ENCODE measurements at places on chromosomes 11 and 22. TPM values are rescaled to one million over a fixed set of nuclear protein-coding genes. Genes with fewer than 3 reads are reported as not detected.
A peak's percentile ranks its signal among the peaks of the same experiment; 100 is the strongest.

DNA sequence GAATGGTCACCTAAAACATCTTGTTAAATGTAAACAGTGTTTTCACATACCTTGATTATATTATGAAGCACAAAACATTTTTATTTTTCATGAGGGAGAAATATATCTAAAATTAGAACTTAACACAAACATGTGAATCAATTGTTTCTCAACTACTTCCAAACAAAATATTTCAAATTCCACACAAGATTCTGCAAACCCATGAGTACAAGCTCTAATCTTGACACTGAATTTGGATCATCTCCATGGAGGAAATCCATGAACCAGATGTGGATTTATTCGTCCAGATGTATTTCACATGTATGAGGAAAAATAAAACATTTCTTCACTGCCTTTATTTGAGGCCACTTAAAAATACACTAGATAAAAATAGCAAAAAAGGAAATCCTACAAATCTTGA lies 184.2 kb downstream of the SBF2 start:
- peak; percentile 67 for ATAC-seq

DNA sequence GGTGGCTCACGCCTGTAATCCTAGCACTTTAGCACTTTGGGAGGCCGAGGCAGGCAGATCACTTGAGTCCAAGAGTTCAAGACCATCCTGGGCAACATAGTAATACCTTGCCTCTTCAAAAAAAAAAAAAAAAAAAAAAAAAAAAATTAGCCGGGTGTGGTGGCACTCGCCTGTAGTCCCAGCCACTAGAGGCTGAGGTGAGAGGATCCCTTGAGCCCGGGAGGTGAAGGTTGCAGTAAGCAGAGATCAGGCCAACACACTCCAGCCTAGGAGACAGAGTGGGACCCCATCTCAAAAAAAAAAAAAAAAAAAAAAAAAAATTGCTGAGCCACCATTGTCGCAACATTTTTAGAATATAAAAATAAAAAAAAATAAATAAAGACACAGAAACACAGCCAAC lies 7.6 kb downstream of the CKAP5 start:
- ATAC-seq: no peak

- peak; percentile 56 for ATAC-seq
These were observed 2.2 kb upstream of the SIGIRR start for GRCh38 chr11:416757-417621.

DNA sequence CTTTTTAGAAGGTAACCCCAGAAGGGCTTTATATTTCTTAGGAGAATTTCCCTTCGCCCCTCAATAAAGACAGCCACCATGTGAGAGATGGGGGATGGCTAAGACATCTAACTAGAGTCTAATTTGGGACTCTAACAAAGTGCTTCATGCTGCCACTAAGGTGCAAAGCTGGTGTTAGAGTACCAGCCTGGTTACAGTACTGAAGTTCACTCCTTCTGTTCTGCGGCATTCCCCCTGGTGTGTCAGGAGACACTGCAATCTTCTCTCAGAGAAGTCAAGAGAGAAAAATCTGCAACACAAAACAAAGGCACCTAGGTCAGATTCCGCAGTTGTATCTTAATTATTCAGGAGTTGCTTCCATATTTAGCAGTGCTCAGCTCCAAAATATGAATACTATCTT lies 603.0 kb upstream of the CADM1 start:
- no peak for ATAC-seq

DNA sequence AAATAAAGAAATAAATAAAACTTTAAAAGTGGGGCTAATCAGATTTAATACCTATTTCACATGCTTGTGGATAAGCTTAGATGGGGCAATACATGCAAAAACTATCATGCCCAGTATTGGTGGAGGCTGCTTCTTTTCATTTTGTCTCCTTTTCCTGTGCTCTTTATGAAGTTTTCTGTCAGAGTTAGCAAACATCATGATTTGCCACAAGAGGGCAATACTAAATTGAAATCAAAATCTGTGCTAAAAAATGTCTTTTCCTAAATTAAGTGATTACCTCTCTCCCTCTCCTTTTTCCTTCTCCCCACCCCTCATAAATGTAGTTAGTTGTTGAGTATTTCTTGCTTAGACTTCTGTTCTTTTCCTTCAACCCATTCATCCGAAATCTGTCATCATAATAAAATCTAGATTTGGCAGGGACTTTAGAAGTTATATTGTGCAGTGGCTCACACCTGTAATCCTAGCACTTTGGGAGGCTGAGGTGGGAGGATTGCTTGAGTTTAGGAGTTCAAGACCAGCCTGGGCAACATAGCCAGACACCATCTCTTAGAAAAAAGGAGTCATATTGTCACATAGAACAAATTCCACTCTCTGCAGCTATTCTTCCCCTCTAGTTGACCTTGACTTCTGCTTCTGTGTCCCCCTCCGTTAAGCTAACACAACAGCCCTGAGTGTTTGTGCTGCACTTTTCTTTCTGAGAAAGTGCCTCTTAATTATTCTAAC lies 4.7 kb upstream of the ARHGAP42 start:
- no peak for ATAC-seq

GRCh38 chr11:95241681-95242081 lies 10.7 kb upstream of the SESN3 start:
- peak; percentile 51 for ATAC-seq

GRCh38 chr22:23700706-23701105 lies 9.9 kb downstream of the RGL4 start:
- no peak for ATAC-seq

GRCh38 chr11:3137486-3138177 lies 27.5 kb downstream of the OSBPL5 start:
- ATAC-seq: no peak

GRCh38 chr22:46546466-46547178 lies 9.2 kb upstream of the CELSR1 start:
- ATAC-seq: peak; percentile 70

GRCh38 chr22:33952776-33953175 lies 32.5 kb upstream of the LARGE1 start:
- ATAC-seq: no peak

GRCh38 chr11:93766504-93766903 lies 17.6 kb upstream of the MED17 start:
- no peak for ATAC-seq

DNA sequence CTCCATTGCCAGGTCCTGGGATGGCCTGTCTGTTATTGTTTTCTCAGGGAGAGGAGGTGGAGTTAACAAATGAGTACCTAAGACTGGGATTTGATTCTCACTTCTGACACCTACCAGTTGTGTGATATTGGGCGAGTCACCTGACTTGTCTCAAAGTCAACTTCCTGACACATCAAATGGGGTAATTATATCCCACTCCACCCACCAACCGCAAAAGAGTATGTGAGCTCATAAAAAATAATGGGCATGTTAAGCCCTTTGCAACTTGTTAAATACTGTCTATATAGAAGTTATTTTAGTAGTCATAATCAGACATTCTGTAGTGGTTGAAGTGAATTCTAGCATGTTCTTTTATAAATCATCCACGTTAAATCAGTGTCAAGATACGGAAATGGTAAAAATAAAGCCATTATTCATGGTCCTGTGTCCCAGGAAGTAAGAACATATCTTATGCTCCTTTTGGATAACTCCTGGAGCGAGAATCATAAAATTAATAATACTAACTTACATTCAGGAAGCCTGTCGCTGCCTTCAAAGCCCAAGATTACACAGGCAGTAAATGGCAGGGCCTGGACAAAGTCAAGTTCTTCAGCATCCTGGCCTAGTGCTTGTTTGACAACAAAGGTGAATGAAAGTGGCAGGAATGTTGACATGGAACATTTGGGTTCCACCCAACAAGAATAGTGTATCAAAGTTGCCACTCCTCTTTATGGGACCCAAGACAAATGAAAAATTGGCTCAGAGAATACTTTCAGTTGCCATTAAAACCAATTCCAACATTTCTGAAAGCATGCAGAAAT lies 54.3 kb downstream of the SYTL2 start:
- no peak for ATAC-seq

DNA sequence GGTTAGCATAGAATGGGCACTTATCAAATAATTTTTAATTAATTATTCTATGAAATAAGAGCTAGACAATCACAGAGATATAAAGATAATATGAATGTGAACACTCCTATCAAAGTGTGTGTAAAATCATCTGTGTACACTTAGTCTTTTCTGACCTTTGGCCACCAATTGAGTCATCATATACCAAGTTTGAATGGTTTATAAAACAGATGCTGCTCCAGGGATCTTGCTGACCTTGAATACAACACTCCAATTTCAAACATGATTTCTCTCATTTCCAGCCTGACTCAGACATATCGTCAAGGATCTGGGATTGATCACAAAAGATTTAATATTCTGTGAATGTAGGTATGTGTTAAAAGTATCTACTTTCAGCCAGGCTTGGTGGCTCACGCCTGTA lies 2.9 kb upstream of the OR51V1 start:
- no peak for ATAC-seq

- ATAC-seq: no peak
These were observed 175.9 kb downstream of the NTM start for GRCh38 chr11:131546218-131546895.

DNA sequence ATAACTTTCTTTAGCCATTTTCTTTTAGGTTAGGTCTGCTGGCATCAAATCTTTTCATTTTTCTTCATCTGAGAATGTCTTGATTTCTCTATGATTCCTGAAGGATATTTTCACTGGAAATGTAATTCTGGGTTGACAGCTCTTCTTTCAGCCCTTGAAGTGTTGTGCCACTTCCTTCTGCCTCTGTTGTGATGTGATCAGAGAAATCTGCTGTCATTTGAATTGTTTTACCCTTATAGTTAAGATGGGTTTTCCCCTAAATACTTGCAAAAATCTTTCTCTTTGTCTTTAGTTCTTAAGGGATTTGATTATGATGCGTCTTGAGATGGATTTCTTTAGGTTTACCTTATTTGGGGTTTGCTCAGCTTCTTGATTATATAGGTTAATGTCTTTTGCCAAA lies 23.0 kb downstream of the USP47 start:
- ATAC-seq: no peak

- peak; percentile 47 for ATAC-seq
These were observed 583 bp downstream of the TAF1D start for GRCh38 chr11:93740730-93741093.

- no peak for ATAC-seq
These were observed 1.1 kb downstream of the SPATA19 start for GRCh38 chr11:133844217-133844616.

- ATAC-seq: no peak
These were observed 74.7 kb upstream of the WNT7B start for GRCh38 chr22:46051646-46052045.

The DSCAML1 gene
- 0.35 TPM for total RNA-seq

The RBM7 gene
- 16.7 TPM for total RNA-seq

The MMP13 gene
- not detected for total RNA-seq

The FADD gene
- total RNA-seq: 17.0 TPM

The ACAT1 gene
- 171 TPM for total RNA-seq

The KCNE3 gene
- 4.5 TPM for total RNA-seq

The OAF gene
- 54.6 TPM for total RNA-seq

The MS4A6E gene
- total RNA-seq: not detected

The NCAM1 gene
- 56.3 TPM for total RNA-seq

The LMNTD2 gene
- total RNA-seq: 0.81 TPM

The MIAT gene
- 1.1 TPM for total RNA-seq

The MAP6 gene
- 27.2 TPM for total RNA-seq

The C11orf16 gene
- total RNA-seq: not detected

The NPTXR gene
- total RNA-seq: 14.0 TPM

The RAG1 gene
- total RNA-seq: 0.13 TPM

All from gastroesophageal sphincter (tissue), 4 donors.